ENCODE measurements at places on chromosomes 1 and 21.

GRCh38 chr21:34889676-34890469, 159.2 kb downstream of the RUNX1 start:
- DNase-seq = peak; percentile 92

DNA sequence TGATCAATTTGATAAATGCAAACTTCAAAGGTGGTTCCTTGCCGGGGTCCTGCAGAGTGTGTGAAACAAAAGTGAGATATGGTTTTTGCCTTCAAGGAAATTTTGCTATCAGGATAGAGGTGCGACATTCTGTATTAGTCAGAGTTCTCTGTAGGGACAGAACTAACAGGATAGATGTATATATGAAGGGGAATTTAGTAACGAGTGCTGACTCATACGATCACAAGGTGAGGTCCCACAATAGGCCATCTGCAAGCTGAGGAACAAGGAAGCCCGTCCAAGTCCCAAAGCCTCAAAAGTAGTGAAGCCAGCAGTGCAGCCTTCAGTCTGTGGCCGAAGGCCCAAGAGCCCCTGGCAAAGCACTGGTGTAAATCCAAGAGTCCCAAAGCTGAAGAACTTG, 157.0 kb downstream of the RYR2 start:
- DNase-seq = no peak

DNA sequence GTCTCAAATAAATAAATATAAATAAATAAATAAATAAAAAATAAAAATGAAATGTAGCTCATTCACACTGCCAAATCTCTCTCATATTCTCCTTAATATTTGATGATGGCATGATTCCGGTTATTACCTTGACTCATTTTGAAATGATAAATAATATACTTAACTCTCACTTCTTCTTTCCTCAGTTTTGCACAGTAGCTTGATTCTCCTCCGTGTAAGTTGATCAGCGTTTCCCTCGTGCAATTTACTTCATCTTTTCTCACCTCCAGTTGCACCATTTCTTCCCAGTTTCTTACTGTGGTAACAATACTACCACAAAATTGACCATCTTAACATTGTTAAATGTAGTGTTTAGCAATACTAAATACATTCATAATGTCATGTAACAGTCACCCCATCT, 111.6 kb downstream of the RIPK4 start:
- no peak for DNase-seq

DNA sequence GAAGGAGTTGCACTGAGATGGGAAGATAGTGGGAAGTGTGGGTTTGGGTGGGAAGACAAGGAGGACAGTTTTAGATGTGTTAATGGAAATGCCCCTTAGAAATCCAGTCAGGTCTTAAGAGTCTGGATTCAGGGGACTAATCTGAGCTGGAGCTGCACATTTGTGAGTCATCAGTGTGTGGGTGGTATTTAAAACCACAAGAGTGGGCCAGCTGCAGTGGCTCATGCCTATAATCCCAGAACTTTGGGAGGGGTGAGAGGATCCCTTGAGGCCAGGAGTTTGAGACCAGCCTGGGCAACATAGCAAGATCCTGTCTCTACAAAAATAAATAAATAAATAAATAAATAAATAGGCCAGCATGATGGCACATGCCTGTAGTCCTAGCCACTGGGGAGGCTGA, 40.9 kb upstream of the SLC6A9 start:
- no peak for DNase-seq

- no peak for DNase-seq
Observed at GRCh38 chr1:31818206-31818605, 2.4 kb upstream of the SPOCD1 start.

GRCh38 chr1:221793439-221794078, 51.7 kb upstream of the DUSP10 start:
- no peak for DNase-seq

DNA sequence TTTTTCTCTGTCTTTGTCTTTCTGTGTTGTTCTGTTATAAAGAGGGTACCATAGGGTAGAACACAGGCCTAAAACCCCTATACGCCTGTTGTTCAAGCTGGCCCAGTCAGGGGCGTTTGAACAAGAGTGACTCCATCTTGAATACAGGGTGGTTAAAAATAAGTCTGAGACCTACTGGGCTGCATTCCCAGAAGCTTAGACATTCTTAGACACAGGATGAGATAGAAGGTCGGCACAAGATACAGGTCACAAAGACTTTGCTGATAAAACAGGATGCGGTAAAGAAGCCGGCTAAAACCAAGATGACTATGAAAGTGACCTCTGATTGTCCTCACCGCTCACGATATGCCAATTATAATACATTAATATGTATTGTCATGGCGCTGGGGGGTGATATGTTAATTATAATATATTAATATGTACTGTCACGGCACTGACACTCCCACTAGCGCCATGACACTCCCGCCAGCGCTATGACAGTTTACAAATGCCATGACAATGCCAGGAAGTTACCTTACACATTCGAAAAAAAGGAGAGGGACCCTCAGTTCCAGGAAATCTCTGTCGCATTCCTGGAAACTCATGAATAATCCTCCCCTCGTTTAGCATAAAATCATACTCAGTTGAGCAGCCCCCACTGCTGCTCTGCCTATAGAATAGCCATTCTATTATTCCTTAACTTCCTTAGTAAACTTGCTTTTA, 58.5 kb upstream of the KLHDC7A start:
- no peak for DNase-seq

DNA sequence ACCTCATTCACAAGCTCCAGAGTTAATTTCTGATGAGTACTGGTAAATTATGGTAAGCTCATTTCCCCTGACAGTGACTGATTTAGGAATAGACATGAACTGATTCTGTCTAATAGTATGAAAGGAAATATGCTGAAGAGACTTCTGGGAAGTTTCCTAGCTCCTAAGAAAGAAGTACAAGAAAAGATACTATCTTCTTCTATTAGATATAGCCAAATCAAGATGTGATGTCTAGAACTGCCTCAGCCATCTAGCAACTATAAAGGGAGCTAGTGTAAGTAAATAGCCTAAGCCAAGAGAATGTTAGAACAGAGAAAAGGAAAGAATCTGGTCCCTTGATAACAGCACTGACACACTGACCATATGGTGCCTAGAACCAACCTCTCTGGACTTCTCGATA, 10.7 kb upstream of the PHTF1 start:
- no peak for DNase-seq

DNA sequence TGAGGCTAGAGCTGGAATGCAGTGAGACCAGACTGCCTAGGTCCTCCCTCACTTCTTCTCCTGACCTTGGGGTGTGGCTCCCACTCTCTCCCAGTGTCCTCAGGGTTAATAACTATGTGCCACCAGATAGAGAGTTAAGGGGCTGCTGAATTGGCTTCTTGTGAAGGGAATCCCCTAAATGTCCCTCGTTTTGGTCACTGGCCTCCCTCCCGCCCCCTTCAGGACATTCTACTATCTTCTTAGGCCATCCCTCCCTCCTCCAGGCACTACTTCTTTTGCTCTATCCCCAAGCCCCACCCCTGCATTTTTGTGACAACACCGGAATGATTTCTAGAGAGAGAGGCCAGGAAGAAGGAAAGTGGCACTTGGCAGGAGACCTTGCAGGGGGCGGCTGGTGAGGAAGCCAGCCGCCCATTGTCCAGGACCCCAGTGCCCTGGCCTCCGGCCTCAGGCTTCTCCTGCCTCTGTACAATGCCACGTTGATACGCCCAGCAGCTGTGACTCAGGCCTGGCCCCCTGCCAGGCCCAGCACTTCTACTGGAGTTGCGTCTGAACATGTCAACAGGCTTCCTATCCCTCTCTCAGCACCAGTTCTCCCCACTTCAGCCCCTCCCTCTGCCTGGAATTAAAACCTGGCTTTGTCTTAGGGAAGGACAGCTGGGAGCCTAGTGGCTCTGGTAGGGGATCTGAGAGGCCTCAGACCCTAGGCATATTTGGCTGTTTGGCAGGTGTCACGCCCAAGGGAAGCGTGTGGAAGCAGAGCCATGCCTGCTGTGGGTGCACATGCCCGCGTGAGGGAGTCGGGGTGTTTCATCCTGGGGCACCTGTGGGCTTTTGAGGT, 9.1 kb downstream of the LMNA start:
- DNase-seq = peak; percentile 75

- DNase-seq = no peak
Observed at GRCh38 chr1:8370046-8370881, 52.4 kb downstream of the SLC45A1 start.

DNA sequence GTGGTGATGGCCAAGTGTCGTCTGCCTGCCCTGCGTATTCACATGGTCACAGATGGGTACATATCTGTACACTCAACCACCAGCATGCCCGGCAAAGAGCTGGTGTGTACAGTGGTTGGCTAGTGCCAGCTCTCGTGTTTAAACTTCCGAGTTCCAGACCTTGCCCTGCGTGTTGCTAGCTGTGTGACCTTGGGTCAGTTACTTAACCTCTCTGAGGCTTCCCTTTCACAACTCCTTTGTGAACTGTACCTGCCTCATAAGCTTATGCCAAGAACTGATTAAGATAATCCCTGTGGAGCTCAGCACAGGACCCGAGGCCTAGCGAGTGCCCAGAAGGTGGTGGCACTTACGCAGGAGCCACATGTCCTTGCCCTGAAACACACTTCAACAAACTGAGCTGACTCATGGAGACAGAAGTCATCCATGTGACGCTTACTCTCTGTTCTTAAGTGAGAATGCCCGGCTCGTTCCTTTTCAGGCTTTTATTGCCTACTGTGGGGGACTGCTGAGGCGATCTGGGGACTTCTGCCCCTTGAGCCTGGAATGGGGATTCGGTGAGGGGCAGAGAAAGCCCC, 55.4 kb downstream of the ALPL start:
- no peak for DNase-seq

DNA sequence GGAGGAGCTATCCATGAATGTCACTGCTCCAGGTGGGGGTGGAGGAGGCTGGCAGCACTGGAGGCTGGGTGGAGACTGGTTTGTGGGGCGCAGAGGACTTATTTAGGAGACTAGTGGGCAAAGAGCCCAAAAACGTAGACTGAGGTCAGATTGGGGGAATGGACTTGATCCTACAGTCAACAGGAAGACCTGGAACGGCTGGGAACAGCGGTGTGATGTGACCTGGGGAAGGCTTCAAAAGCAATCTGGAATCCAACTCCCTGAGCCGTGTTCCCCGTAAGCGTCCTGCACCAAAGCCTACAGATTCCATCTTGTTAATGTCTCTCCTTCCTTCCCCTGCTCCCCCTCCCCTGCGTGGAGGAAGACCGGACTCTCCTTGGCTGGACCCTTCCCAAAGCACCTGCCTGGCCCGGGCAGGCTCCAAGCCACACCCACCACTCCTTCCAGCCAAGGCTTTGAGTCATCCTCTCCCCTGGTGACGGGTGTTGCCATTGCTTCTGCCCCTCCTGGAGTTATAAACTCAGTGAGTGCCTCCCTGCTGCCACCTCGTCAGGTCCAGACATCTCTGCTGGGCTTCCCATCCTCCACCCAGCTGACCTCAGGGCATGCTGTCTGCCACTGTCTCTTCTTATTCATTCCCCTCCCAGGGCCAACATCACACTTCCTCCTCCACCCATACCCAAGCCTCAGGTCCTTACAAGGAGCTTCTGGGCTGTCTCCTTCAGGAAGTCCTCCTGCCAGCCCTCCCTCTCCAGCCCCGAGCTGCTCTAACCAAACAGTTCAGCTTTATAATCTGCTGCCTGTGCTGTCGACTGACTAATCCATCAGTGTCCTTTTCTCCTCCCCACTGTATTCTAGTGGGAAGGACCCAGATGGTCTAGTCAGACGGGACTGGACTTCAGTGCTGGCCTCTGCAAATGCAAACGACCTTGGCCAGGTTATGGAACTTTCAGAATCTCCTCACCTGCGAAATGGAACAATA, 1.6 kb upstream of the CLSTN1 start:
- DNase-seq = peak; percentile 35

DNA sequence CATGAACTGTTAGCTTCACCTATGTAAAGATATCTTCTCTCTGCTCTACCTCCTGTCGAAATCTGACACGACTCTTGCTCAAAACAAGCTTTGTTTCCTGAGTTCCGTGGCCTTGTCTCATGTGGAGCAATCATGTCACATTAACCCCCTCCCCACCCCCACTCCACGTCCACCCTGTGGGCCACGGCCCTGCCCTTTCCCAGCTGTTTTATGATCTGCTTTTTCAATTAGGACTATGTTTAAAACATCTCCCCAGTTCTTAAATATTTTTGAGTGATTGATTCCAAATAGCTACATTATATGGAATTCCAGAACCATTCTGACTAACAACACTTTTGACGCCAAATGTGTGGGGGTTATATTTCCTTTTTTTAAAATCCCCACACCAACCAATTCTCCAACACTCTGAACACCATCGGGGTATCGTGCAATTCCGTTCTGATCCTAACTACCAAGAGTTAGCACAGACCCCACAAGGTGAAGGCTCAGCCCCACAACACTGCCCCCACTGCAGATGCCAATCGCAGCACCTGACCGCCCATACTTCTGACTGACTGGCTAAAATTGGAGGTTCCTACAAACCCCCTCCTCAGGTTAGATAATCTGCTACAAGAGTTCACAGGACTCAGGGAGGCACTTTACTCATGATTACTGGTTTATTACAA, 12.7 kb upstream of the S100A8 start:
- no peak for DNase-seq

DNA sequence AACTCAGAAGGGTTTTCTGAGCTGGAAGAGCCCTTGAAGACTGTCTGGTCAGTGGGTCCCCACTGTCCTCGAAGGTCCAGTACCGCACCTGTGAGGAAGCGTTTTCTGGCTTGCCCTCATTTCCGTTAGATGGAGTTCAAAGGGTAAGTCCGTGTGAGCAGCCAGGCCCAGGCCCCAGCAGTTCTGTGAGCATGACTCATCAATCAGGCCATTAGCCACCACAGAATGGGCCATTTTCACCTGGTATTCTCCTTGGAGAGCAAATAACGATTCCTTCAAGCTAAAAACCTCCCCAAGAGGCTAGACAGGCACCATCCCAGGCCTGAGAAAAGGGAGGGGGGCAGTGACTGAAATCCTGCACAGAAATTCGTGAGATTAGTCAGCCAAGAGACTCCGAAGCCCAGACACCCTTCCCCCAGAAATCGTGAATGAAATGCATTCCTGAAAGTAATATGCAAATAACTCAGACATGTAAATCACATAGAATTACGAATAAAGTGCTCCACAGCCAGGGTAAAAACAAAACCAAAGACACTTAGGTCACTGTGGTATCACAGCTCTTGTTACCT, 66.0 kb downstream of the BCAR3 start:
- DNase-seq = no peak

GRCh38 chr1:9603766-9604753, 15.3 kb downstream of the TMEM201 start:
- DNase-seq = no peak

DNA sequence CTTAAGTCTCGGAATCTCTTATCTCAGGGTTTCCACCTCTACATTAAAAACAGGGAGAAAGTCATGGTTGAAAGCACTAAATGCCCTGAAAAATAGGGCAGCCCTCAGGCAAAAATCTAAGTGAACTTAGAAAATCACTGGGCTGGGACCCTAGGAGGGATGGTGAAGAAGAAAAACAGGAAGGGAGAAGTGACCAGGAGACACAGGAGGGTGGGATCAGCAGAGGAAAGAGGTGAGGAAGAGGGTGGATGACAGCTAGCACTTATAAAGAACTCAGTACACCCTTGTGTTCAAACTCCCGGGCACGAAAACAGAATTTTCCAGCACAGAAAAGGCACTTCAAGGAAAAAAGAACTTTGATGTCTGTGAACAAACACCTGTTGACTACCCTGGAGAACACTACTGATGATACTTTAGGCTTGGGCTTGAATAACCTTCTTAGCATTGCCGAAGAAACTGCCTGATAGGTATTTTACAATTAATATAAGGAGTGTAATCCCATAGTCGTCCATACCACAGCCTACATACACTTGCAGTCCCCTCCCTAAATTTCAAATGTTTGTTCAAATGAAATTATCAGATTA, 2.0 kb downstream of the CHML start:
- DNase-seq = no peak
